ENCODE measurements at places on chromosomes 3 and 15. TPM values are rescaled to one million over a fixed set of nuclear protein-coding genes. Genes with fewer than 3 reads are reported as not detected.

HAPLN3 gene
- 6.8 TPM for polyA plus RNA-seq

SERPINI1 gene
- 7.9 TPM for polyA plus RNA-seq

TEX55 gene
- not detected for polyA plus RNA-seq

GRCh38 chr15:39869858-39870515 lies 50.1 kb downstream of the GPR176 start:
- H3K27me3 ChIP-seq: no peaks in the 10 kb centered on the region
- H3K36me3 ChIP-seq: no peaks in the 10 kb centered on the region
- H3K4me1 ChIP-seq: peaks cover 13% of the 10 kb centered on the region
- DNase-seq: no peak
- no peak overlapping the region for H3K4me3 ChIP-seq

- no peak overlapping the region for H3K27ac ChIP-seq
- no peaks in the 10 kb centered on the region for H3K27me3 ChIP-seq
Measured at GRCh38 chr15:49215768-49216739, 46.0 kb downstream of the GALK2 start.

DNA sequence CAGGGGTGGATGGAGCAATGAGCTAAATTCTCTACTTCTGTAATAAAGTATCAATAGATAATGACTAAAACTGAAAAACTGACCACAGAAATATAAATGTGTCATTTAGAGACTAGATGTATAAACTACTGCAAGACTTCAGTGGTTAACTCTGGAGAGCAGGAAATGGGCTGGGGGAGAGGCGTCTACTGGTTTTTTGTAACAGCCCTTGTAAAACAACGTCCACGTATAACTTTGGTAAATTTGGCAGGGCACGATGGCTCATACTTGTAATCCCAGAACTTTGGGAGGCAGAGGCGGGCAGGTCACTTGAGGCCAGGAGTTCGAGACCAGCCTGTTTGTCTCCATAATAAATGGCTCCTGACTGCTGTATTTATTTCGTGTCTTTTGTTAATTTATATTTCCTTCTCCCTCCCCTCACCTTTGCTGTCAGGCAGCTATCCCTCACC lies 12.5 kb downstream of the RAB27A start:
- H3K27ac ChIP-seq: no peak overlapping the region
- no peaks in the 10 kb centered on the region for H3K36me3 ChIP-seq
- H3K27me3 ChIP-seq: no peaks in the 10 kb centered on the region
- no peak for DNase-seq

DNA sequence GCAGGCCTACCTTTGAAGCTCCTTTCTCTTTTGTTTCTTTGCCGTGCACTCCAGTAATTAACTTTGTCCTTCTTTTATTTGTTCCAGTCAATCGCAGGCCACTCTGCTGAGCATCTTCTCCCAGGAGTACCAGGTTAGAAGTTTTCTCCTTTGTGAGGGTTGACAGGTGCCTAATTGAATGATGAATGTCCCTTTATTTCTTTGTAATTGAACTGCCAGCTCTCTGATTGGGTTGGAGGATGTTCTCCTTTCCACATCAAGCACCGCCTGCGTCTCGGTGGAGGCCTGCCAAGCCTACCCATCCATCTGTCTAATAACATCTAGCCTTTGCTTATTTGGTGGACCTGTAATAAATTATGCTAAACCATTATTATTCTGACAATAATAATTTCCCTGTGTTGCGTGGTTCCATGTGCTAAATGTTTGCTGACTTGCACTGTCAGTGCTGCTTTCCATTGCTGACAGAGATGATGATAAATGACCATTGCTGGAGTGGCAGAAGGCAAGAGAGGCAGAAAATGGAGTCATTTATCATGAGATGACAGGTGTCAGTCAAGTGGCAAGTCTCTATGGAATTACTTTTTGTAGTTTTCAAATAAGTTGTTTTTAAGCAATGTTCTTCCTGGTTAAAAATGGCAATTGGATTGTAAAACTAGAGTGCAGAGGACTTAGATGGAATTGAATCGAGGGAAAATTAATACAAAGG lies 64.9 kb downstream of the CDIN1 start:
- no peak overlapping the region for H3K4me3 ChIP-seq
- H3K36me3 ChIP-seq: no peaks in the 10 kb centered on the region
- H3K27ac ChIP-seq: no peak overlapping the region
- H3K4me1 ChIP-seq: no peaks in the 10 kb centered on the region
- DNase-seq: no peak
- no peaks in the 10 kb centered on the region for H3K27me3 ChIP-seq

DNA sequence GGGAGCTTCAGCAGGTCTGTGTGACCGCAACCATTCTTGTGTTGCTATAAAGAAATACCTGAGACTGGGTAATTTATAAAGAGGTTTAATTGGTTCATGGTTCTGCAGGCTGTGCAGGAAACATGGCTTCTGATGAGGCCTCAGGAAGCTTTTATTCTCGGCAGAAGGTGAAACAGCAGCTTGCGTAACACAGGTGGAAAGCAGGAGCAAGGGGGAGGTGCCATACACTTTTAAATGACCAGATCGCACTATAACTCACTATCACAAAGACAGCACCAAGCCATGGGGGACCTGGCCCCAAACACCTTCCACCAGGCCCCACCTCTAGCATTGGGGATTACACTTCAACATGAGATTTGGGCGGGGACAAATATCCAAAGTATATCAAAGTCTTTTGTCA lies 8.3 kb upstream of the CIB2 start:
- H3K4me1 ChIP-seq: no peaks in the 10 kb centered on the region
- DNase-seq: no peak
- no peak overlapping the region for H3K27ac ChIP-seq
- H3K27me3 ChIP-seq: no peaks in the 10 kb centered on the region

DNA sequence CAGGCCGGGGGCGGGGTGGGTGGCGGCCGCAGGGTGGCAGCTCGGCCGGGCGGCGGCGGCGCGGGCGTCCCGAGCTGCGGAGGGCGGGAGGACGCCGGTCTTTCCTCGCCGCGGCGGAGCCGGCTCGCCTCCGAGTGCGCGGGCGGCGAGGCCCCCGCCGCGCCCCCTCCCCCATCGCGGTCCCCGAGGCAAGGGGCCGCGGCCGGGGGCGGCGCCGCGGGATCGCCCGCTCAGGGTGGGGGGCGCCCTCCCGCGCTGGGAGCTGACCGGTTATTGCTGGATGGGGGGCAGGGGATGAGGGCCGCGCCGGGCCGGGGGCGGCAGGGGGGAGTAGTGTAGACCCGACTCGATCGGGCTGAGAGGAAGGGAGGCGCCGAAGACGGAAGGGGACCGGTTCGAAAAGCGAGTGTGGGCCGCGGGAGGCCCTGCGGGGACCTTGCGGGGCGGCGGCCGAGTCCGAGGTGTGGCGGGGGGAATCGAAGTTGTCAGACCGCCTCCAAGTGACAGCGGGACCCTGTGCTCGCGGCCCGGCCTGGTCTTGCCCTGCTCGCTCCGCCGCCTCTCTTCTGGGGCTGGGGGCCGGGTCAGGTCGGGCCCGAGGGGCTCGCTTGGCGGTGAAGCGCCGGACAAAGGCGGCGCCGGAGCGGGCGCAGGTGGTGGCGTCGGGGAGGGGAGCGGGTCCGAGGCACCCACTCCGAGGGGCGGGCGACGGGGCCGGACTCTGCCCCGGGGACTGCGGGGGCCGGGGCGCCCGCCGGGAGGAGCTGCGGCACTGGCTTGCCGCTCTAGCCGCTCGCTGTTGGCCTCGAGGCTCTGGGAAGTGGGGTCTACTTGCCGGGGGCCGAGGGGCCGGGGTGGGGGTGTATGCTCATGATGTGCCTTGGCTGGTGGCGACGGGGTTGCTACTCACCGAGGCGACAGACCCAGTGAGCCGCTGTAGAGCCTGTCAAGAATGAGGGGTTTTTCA lies 1.1 kb downstream of the BAHD1 start:
- H3K27me3 ChIP-seq: no peaks in the 10 kb centered on the region
- DNase-seq: no peak
- peak overlapping the region; percentile 96 for H3K4me3 ChIP-seq
